ENCODE measurements at places on chromosomes 1 and 21. TPM values are rescaled to one million over a fixed set of nuclear protein-coding genes. Genes with fewer than 3 reads are reported as not detected.

Gene VSIG8
- total RNA-seq: not detected

Gene MMEL1
- total RNA-seq: 4.0 TPM

Gene FCRLA
- total RNA-seq: 0.39 TPM

Gene C1orf94
- total RNA-seq: not detected

Gene LIPI
- not detected for total RNA-seq

Gene ST6GALNAC5
- 141 TPM for total RNA-seq

Gene ATP6V1G3
- not detected for total RNA-seq

Gene CR1L
- total RNA-seq: not detected

Gene CCDC30
- 3.0 TPM for total RNA-seq

Gene NHLH2
- total RNA-seq: 255 TPM

Gene NBPF19
- 1.9 TPM for total RNA-seq

Gene BGLAP
- not detected for total RNA-seq

Gene TMEM269
- 0.32 TPM for total RNA-seq

Gene OTUD7B
- total RNA-seq: 15.4 TPM

Gene GUCA2A
- not detected for total RNA-seq

Gene CCDC190
- total RNA-seq: not detected

Gene CCDC27
- total RNA-seq: not detected

Gene IGSF3
- total RNA-seq: 110 TPM

Gene LCE1B
- total RNA-seq: not detected

Gene RASSF5
- total RNA-seq: 2.7 TPM

Gene EFHD2
- 2.6 TPM for total RNA-seq
